Activated CD4-positive, alpha-beta T cell treated with anti-CD3 and anti-CD28 coated beads, Interleukin-2, Interleukin-4, amounts not matched to agents 100 ng/mL and 50 ng/mL, durations not matched to agents 16 hours and 8 hours (primary cell): ENCODE measurements at places on chromosomes 11 and 22.
A peak's percentile ranks its signal among the peaks of the same experiment; 100 is the strongest.

DNA sequence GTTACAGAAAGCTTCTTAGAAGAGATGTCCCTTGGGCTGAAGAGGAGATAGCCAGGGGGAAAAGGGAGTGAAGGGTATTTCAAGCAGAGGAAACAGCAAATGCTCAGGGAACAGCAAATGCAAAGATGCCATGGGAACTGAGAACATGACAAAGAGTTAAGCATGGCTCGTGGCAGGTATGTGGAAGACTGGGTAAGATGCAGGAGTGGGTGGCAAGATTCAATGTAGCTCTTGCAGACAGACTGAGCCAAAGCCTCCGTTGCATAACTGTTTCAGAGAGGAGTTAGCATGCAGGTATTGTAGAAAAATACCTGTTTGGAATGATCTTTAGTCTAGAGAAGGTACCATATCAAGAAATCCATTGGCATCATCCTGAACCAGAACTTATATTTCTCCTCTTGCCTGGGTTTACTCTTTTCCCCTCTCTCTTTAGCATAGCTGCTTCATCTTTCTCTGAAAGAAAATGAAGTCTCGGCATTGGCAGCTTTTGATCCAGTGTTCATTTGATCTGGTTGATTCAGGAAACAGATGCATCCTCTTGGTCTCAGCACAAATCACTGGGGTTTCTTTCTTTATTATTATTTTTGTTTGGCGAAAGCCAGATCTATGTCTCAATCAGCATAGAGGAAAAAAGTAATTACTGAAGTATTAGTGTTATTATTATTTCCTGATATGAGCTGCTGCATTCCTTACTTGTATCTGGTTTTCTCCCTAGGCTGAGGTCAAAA lies 41.7 kb upstream of the NUP160 start:
- no peak for DNase-seq

DNA sequence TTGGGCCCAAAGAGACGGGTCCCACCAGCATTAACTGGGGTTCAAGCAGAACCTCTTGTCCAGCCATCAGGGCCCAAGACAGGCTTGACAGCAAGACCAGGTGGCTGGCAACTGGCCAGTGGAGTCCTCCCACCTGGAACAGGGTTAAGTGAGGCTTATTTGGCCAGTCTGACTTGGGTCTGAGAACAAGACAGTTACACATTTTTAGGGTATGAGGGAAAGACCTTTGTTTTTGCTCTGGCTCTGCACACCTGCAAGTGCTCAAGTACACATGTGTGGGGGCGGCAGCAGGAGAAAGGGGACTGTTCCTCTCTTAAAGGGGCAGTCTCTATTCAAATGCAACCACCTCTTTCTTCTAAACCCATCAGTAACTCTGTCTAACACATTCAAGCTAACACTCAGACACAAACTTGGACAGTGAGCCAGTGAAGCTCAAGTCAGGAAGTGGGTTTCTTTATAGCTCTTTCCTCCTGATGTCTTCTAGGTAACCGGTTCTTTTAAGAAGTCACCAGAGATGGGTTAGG lies 116.2 kb downstream of the ETS1 start:
- peak; percentile 74 for DNase-seq

DNA sequence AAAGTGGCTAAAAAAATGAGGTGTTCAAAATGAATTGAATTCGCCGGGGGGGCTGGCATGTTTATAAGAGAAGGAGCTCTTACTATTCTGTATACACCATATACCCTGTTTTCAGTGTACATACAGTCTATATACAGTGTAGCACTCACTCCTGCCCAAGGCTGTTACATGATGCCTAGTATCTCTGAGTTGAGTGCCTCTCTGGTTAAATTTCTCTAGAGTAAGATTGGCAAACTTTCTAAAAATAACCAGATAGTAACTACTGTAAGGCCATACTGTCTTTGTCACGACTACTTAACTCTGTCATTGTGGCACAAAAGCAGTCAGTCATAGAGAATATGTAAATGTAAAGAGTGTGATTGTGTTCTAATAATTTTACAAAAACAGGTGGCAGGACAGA lies 58.1 kb downstream of the PHF21A start:
- no peak for DNase-seq

- peak; percentile 68 for DNase-seq
Observed at GRCh38 chr11:456533-456932, 6.5 kb downstream of the PTDSS2 start.

DNA sequence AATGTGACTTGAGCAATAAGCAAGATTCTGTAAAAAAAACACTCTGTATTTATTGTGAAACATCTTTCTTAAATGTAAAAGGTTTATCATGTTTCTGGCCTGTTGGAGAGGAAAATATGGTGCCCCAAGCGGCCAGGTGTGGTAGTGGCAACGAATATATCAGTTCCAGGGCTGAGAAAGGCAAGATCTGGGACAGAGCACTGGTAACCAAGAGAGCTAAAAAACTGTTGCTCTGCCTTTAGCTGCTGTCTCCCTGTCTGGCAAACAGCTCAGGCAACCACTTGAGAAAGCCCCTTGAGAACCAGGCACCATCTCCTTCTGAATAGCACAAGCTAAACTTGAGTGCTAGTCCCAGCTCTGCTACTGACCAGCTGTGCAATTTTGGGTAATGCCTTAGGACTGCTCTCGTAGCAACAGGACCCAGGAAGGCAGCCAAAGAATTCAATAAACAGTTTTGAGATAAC lies 129.9 kb downstream of the KCNC1 start:
- peak; percentile 19 for DNase-seq

DNA sequence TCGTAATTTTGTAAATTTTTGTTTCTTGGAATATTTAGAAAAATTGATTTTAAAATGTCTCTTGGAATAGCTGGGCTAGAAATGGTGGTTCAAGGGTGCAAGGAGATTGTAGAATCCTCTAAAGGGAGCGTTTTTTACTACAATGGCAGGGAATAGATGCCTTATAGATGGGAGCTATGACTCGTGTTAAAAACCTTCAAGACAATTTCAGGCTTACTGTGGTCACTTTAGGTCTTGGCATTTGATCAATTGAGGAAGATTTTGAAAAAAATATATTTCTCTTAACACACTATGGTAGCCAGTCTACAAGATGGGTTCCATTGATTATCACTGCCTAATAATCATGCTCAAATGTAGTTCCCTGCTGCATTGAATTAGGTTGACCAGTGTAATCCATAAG lies 25.0 kb downstream of the METTL15 start:
- DNase-seq: no peak

DNA sequence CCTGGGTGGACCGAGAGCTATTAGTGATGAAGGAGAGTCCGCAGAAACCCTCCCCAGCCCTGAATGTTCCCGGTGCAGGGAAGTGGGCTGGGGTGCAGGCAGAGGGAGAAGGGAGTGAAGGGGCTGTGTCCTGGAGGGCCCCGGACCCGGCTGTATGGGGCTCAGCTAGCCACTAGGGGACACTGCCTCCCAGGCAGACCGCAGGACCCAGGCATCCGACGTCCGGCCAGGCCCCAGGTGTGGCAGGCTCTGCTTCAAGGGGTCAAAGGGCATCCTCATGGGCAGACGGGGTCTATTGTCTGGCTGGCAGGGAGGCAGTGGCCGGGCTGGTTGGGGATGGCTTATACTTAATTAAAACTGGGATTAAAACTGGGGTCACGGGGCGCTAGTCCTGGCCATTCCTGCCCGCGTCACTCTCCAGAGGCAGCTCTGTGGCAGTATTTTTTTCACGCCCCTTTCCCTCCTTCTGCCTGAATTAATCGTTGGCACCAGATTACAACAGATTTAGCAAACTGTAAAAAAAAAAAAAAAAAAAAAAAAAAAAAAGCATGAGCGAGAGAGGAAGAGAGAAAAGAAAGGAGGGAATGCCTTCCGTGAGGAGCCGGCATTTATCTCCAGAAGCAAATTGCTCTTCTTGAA lies 5.1 kb downstream of the FLRT1 start:
- DNase-seq: no peak

DNA sequence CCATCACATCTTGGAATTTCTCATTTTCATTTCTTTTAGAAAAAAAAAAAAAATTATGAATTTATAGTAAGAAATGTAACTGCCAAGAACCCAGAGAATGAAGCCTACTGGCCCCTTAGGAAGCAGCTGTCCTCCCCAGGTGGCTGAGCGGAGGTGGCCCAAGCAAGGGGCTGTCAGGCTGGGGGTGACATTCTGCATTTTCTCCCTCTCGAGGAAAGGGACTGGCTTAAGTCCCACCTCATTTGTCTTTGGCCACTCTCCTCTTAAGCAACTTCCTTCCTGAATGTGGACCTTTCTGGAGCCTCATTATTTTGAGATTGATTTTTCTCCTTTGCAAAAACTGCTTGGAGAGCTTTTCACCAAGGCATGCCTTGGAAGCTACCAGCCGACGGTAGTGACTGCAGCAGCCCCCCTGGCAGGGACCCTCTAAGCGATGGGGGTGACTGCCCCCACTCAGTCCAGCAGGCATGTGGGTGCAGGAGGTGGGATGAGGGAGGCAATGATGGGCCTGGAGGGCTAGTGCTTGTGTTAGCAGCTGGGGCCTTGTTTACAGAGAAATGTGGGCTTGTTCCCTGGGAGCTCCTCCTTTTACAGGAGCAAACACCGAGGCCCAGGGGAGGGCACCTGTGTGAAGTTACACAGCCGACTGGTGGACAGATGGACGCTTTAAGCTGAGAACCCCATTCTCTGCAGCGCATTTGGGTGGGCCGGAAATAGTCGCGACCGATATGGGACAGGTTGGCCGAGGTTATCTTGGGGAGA lies 111.7 kb downstream of the MORC2 start:
- DNase-seq: no peak

DNA sequence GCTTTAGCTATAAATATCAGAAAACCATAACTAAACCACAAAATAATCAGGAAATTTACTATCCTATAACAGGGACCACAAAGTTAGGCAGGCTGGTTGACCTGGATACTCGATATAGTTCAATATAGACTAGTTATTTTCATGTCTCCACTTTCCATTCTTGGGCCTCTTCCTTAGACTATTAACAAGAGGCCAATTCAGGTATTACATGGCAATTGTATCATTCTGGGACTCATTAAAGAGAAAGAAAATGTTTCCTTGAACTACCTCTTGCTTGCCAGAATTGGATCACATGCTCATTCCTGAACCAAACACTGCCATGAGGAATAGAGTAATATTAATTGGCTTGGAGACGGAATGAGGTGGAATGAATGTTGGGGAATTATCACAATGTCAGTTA lies 76.0 kb downstream of the EIF3M start:
- no peak for DNase-seq

DNA sequence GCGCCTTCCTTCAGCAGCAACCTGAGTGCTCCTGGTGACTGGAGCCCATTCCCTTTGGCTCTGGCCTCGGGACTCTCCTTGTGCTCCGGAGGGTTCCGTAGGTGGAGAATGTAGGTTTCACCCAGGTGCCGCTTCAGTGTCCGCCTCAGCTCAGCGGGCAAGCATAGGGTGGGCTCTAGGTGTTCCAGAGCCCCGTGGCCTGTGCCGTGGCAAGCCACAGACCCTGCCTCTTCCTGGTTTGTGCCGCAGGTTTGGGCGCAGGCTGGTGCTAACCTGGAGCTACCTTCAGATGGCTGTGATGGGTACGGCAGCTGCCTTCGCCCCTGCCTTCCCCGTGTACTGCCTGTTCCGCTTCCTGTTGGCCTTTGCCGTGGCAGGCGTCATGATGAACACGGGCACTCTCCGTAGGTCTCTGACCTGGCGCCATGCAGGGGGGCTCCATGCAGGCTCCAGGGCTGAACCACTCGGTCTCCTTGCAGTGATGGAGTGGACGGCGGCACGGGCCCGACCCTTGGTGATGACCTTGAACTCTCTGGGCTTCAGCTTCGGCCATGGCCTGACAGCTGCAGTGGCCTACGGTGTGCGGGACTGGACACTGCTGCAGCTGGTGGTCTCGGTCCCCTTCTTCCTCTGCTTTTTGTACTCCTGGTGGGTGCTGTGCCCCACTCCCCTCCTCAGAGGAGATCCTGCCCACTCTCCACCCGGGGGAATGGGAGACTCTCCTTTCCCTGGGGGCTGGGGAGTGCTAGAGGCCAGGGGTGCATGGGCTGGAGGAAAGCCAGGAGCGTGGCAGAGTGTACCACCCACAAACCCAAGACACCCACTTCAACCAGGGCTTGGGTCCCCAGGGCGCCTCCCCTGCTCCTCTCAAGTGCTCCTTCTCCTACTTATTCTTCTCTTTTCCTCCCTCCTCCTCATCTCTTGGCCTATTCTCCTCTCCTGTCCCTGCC lies 2.4 kb downstream of the SLC22A12 start:
- DNase-seq: no peak

- no peak for DNase-seq
Observed at GRCh38 chr11:105783216-105783615, 173.3 kb downstream of the GRIA4 start.

GRCh38 chr22:31179345-31179744 lies 19.4 kb downstream of the RNF185 start:
- no peak for DNase-seq

DNA sequence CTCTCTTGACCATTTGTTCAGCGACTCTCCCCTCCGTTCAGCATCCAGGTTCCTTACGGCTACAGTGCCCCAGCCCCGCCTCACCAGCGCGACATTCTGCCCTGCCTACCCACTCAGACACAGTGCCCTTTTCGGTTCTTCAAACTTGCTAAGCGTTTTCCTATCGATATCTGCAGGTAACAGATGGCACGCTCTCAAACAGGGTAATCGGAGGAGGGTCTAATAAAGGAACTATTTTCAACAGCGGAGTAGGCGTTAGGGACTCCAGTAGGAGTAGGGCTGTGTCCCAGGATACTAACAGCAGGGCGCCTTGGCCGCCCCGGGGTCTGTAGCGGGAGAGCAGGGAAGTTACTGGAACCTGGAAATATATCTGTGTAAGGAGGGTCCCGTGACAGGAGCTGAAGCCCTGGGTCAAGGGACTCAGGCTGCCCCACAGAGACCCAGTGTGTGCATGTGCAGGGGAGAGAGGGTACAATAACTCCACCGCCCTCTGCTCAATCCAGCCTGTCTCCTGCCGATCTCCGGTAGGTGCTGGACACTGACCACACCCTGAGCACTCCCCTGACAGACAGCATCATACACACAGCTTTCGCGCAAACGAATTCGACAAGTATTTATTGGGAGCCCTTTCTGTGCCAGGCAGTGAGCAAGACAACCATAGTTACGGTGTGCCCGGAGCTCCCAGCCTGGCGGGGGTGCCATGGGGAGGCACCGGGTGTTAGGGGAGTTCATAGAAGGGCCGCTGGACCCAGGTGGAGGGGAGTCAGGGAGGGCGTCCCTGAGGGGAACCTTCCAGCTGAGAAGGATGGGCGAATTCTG lies 2.1 kb downstream of the KLHL35 start:
- DNase-seq: no peak
